Stimulated activated CD8-positive, alpha-beta memory T cell treated with anti-CD3 and anti-CD28 coated beads, Interleukin-4, amount 100 ng/mL, for 1 hour (primary cell): ENCODE measurements at places on chromosomes 3 and 15.

DNA sequence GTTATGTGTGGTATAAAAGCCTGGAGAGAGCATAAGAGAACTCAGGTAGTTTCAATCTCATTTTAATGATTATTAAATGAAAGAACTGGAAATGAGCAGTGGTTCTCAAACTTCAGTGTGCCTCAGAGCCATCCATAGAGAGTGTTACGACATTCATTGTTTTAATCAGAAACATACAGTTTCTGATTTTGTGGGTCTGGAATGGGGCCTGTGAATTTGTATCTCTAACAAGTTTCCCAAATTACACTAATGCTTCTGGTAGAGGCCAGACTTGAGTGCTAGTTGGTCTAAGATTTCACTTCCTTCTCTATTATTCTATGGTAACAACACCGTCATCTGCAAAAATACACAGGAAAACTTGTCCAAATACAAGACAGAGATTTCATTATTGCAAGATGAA lies 292.0 kb upstream of the NECTIN3 start:
- DNase-seq, result no peak

DNA sequence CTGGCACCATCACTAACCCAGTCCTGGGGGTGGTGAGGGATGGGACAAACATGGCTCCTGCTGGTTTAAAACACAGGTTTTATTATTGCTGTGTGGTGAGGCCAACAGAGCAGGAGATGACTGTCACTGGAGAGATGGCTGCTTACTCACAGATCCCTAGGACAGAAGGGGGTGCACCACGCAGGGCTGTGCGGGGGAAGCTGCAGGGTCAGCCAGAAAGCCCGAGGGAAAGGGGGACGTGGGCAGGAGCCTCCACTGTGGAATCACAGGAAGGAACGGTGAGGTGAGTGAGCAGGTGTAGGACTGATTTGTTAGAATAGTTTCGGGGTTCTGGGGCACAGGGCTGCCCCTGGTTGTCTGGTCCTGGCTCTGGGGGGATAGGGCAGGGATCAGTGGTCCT lies 7.5 kb downstream of the CFAP100 start:
- no peak for DNase-seq

DNA sequence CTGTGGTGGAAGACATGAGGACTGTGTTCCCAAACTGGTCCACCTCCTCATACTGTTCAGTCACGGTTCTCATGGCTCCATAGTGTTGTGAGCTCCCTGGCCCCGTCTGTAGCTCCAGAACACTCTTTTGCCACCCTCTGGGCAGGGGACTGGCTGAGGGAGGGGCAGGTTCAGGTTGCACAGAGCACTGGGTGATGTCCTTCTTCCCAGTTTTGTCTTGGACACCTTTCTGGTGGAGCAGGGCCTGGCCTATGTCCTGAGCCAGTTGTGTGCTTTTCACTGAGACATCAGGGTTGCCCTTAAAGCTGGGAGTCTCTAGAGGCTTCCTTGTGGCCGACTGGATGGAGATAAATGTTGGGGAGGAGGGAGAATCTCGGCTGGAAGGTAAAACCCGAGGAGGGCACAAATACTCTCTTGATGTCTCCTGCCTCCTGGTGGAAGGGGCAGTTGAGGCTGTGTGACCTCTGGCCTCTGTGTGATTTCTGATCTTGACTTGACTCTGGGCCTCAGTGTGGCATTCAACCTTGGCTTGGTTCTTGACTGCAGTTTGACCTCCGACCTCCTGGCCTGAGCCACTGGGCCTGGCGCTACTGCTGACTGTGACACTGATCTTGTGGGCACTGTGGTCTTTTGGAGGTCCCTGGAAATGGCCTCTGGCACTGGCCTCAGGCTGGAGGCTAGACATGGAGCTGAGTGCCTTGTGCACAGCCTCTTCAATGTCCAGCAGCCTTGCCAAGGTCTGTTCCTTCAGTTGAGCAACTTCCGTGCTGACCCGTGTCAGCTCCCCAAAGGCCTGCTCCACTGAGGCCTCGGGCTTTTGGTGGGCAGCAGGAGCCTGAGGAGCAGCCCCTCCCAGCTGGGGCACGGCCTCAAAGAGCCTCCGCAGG lies 8.1 kb downstream of the XIRP1 start:
- DNase-seq, result no peak

- DNase-seq, result no peak
These were observed 105.9 kb upstream of the ARHGEF26 start for GRCh38 chr3:154015307-154015706.

DNA sequence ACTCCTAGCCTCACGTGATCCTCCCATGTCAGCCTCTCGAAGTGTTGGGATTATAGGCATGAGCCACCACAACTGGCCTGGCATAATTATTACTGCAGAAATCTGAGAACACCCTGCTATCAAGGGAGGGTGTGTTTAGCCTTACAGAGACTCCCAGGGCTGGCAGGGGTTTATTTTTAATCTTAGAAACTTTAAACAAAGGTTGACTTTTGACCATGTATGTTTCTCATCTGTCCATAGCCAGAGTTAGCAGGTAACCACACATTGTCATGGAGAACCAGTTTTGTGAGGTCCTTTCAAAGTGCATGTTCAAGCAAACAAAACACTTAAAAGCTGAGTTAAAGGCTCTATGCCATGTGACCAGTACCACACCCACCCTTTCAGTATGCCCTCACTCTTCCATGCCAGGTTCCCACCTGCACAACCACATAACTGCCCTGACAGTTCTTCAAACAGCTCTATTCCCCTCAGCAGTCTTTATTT lies 11.1 kb downstream of the SIAH2 start:
- DNase-seq, result no peak
